ENCODE measurements at places on chromosomes 16 and 17.
A peak's percentile ranks its signal among the peaks of the same experiment; 100 is the strongest.

GRCh38 chr16:68948230-68948910, 105.0 kb downstream of the TANGO6 start:
- no peak for DNase-seq

- DNase-seq, result no peak
These were observed 140.1 kb downstream of the ITFG1 start for GRCh38 chr16:47320546-47321310.

- DNase-seq, result no peak
These were observed 71.8 kb upstream of the ZNF469 start for GRCh38 chr16:88310796-88311605.

DNA sequence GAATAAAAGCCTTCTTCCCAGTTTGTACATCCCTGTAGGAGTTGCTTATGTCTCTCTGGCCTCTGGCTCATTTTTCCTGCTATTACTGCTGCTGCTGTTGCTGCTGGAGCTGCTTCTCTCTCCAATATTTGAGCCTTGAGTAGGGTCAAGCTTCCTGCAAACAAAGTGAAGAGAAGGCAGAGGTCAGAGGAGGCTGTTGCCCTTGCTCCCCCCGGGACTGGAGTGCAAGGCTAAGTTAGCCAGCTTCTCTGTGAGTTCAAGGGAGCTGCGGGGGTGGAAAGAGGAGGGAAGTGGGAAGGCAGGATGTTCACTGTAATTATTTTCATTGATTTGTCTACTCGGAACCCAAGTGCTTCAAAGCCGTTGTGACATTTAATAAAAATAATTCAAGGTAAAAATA, 77.0 kb upstream of the TMEM132E start:
- no peak for DNase-seq

GRCh38 chr17:76376318-76377133, 7.9 kb upstream of the SPHK1 start:
- no peak for DNase-seq

GRCh38 chr17:17819561-17819995, 17.2 kb downstream of the SREBF1 start:
- DNase-seq, result peak; percentile 43

GRCh38 chr17:60354223-60354622, 37.7 kb downstream of the USP32 start:
- DNase-seq, result no peak

GRCh38 chr17:40487371-40488020, 13.9 kb downstream of the TNS4 start:
- DNase-seq, result no peak

DNA sequence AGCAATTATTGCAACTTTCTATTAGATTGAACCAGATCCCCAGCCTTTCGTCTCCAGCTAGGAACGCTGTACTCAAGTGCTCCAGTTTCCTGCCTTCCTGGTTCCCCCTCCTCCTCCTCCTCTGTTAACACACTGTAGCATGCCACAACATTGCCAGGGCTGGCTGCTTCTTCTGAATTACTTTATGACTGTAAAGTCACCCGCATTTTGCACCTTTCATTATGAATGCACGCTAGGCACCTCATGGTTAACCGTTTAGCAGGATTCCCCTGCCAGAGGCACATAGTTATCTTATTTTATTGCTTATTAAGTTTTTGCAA, 4.5 kb downstream of the ZNF423 start:
- no peak for DNase-seq

GRCh38 chr17:82018989-82019689, 3.5 kb downstream of the CENPX start:
- no peak for DNase-seq

DNA sequence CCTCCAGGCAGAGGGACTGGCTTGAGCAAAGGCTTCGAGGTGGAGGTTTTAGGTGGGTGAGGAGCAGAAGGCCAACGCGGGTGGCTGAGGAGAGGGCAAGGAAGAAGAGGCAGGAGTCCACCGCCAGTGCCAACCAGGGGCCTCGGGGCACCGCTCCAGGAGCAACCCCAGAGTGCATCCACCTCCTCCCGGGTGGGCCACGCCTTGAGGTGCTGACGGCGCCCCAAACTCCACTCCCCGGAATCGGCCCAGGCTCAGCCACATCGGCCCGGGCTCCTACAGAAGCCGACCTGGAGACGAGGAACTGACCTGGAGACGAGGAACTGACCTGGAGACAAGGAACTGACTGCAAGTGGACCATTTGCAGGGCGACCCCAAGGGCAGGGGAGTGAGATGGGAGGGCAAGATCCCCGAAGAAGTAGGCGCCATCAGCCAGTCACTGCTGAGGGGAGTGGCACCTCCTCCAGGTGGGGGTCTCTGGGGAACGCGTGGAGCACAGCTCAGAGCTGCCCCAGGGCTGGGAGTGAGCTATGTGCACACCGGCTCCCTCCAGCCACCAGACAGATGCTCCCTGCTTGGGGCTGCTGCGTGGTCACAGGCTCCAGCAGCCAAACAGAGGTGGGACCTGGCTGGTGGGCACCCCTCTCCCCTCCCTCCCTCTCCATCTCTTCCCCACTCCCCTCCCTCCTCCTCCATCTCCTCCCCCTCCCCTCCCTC, 29.2 kb upstream of the CBFA2T3 start:
- no peak for DNase-seq

- DNase-seq, result no peak
These were observed 10.9 kb upstream of the ZFP90 start for GRCh38 chr16:68528233-68528632.

Data from NK-92 treated with Interleukin-12 subunit alpha and Interleukin-12 subunit beta, amount 100 ng/mL, for 24 hours (cell line).